ENCODE measurements at places on chromosomes 12 and 14.

GRCh38 chr12:12725956-12726554 is 8.9 kb downstream of the CDKN1B start:
- no peak for DNase-seq

- DNase-seq, result no peak
These were observed 76.3 kb downstream of the MAP1LC3B2 start for GRCh38 chr12:116635487-116635886.

DNA sequence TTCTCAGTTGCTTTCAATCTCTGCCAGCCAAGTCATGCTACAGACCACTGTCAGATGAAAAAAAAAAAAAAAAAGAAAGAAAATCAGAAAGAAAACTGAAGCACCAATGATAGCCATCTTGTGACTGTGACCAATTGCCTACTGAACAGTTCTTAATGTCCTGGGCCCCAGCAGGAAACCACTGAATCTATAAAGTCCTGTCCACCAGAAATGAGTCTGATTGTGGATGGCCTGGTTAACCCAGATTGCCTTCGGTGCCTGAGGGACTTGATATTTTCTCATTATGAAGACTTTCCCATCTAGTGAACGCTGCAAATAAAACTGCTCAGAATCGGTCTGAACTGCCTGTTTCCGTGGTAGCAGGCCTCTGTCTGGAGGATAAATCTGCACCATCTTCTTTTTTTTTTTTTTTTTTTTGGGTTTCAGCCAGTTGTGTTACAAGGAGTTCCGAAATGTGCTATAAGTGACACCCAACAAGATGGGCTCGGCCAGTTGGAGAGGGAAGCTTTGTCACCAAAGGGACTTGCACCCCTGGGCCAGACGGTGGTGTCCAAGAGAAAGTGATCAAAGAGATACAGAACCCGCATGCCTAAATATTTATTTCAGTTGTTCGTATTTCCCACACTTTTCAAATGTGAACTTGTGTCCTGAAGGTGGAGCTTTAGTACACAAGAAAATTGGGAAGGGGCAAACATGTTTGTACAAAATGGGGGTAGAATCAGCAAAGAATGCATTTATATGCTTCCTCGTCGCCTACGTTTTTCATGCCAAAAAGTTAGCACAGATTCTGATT is 3.0 kb upstream of the PLXNC1 start:
- DNase-seq, result no peak

- no peak for DNase-seq
These were observed 47.9 kb upstream of the PLEKHG7 start for GRCh38 chr12:92654929-92655328.

DNA sequence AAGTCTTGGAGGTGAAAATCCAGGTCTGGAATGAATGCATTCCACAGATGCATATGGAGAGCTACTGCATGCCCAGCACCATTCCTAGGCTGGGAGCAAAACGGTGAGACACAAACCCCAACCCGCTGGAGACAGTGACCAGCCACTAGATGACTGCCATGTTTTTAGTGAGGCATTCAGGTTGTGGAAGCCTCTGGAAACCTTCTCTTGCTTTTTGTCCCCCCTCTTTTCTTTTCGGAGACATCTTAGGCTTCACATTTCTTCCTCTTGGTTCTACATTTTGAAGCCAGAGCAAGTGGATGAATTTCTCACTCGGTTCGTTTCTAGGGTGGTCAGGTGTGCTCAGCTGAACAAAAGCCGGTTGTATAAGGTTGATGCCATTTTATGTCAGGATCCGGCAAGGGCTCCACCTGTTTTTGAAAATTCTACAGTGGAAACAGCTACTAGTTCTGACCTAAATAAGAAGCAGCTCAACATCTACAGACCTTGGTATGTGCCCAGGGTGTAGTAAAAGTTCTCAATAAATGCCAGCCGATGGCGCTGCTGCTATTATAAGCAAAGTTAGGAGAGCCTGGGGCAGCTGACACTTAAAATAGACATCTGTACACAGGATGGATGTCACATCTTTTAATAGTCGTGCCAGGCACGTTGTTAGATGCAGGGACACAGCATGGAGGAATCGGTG is 1.8 kb upstream of the ZNF839 start:
- DNase-seq, result no peak

GRCh38 chr12:22491034-22491433 is 53.3 kb downstream of the C2CD5 start:
- DNase-seq, result no peak

GRCh38 chr12:115942346-115942745 is 335.1 kb downstream of the MED13L start:
- no peak for DNase-seq

- no peak for DNase-seq
These were observed 34.6 kb downstream of the PTPRR start for GRCh38 chr12:70885956-70886355.
